Endothelial cell (in vitro differentiated cells): ENCODE measurements at places on chromosomes 16 and 17. TPM values are rescaled to one million over a fixed set of nuclear protein-coding genes. Genes with fewer than 3 reads are reported as not detected.

The NAGS gene
- total RNA-seq, result 1.2 TPM

The DHRS7C gene
- 0.31 TPM for total RNA-seq

The LASP1 gene
- 146 TPM for total RNA-seq

The CHRNE gene
- total RNA-seq, result 1.2 TPM

The KRTAP4-3 gene
- not detected for total RNA-seq

The DOC2B gene
- 0.33 TPM for total RNA-seq

The CLEC19A gene
- not detected for total RNA-seq

GRCh38 chr17:47847341-47848197, 3.4 kb downstream of the SP6 start:
- no peak for DNase-seq

DNA sequence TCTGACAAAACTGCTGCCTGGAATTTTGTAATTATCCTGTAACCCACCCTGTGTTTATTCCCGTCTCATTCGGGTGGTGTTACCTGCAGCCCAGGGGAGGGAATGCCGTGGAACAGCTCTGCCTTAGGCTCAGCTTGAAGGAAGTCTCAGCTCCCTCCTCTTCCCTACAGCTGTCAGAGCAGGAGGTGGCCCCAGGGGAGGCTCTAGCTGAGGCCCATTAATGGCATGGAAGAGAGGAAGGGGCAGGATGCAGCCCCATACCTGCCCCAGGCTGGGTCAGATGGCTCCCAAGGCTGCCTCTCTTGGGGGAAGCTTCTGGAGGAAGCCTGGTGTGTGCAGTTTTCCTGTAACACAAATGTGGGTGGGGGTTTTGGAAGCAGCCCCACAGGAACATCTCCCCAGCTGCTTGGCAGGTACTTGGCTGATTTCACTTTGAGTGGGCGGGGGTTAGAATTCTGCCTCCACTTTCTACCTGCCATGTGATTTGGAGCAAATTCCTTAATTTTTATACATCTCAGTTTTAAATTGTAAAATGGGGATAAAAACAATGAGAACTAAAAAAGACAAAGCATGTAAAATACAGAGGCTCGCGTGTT, 103.9 kb downstream of the MGAT5B start:
- DNase-seq, result no peak

GRCh38 chr17:67218385-67218950, 26.5 kb downstream of the HELZ start:
- no peak for DNase-seq

DNA sequence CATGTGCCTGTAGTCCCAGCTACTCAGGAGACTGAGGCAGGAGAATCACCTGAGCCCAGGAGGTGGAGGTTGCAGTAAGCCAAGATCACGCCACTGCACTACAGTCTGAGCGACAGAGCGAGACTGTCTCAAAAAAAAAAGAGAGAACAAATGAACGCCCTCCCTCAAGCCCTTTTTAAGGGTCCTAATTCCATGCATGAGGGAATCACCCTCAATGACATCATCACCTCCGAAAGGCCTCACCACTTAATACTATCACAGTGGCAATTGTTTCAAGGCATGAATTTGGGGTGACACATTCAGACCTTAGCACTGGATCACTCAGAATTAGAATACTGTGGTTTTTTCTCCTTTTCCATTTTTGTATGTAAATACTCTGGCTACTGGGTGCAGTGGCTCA, 57.8 kb downstream of the CHD9NB start:
- no peak for DNase-seq

DNA sequence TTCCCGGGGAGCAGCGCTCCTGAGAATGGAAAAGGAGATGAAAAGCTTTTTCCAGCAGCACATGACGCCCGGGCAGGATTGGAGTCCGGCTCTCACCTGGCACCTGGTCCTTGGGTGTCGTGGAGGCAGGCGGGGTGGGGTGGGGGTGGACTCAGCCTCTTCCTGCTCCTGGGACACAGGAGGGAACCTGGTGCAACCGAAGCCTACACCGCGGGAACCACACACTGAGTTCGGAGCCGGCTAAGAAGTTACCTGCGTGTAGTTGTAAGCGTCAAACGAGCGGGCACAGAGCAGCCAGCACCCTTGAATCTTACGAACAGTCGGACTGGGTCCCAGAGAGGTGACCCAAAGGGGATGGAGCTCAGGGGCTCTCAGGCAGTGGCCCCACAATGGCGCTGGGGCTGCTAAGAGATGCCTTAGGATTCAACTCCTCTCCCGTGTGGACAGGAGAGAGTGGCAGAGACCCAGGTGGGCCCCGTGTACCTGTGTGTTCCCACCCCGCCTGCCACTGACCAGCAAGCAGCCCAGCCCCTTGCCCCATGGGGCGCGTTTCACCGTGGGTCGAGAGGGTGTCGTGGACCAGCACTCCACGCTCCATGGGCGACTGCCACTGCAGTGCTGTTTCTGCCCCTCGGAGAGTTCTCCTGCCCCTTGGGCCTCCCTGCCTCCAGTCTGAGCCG, 105.8 kb upstream of the METRNL start:
- DNase-seq, result no peak

DNA sequence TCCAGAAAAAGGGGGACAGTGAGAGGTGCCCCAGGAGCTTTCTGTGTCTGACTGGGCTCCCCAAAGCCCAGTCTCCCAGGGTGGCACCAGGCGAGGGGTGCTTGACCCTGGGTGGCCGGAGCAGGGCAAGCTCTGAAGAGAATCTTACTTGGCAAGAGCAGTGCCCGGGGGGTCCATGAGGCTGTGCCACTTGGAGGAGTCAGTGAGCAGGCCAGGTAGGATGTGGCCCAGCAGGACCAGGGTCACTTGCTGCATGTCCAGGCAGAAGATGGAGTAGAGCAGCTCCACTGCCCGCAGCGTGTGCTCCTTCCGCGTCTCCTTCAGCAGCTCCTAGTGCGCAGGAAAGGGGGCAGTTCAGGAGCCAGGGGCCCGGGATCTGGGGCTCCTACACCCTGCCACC, 7.3 kb downstream of the CSF3 start:
- no peak for DNase-seq

DNA sequence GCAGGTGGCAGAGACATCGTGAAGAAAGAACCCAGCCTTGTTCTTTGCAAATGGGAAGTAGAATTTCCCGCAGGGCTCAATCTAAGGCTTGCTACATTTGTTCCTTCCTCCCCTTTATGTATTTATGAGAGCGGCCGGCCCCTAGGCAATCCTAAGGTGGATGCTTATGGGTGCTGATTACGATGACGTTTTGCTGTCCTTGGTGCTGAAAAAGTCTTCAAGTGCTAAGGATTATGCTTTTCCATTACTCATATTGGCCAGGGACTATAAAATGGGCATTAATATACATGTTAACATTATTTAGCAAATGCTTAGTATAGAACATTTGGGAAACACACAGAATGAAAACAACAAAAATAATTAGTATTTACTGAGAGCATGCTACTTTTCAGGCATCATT, 313.3 kb upstream of the XYLT1 start:
- peak; percentile 9 for DNase-seq

GRCh38 chr17:48752399-48753288, 24.1 kb upstream of the HOXB13 start:
- no peak for DNase-seq

- no peak for DNase-seq
These were observed 1.3 kb upstream of the ZNF768 start for GRCh38 chr16:30527635-30528178.

GRCh38 chr17:72268431-72268830, 147.6 kb downstream of the SOX9 start:
- no peak for DNase-seq

GRCh38 chr17:80761110-80761871, 216.7 kb downstream of the RPTOR start:
- DNase-seq, result no peak

DNA sequence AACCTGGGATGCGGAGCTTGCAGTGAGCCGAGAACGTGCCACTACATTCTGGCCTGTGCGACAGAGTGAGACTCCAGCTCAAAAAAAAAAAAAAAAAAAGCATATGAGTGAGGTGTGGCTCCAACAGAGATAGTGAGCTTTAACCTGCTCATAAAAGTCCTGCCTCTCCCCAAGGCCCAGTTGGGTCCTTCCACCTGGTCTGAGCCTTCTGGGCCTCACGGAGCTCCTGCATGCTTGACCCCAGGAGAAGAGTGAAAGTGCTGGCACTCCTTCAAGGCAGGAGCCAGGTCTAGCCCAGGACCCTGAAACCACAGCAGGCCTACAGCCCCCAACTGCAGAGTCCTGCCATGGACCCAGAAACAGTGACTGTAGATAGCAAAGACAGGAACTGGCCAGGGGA, 17.7 kb downstream of the HSD11B2 start:
- DNase-seq, result no peak

- DNase-seq, result no peak
These were observed 95.1 kb upstream of the CDH5 start for GRCh38 chr16:66271074-66272060.

GRCh38 chr17:49695698-49696232, 12.0 kb downstream of the SLC35B1 start:
- no peak for DNase-seq

- no peak for DNase-seq
These were observed 173.0 kb upstream of the GOT2 start for GRCh38 chr16:58906981-58907715.

- no peak for DNase-seq
These were observed 176.3 kb downstream of the HS3ST4 start for GRCh38 chr16:25868106-25868505.

- no peak for DNase-seq
These were observed 39.0 kb downstream of the EMP2 start for GRCh38 chr16:10541366-10541765.

GRCh38 chr16:56312028-56312300, 113.4 kb downstream of the AMFR start:
- no peak for DNase-seq

DNA sequence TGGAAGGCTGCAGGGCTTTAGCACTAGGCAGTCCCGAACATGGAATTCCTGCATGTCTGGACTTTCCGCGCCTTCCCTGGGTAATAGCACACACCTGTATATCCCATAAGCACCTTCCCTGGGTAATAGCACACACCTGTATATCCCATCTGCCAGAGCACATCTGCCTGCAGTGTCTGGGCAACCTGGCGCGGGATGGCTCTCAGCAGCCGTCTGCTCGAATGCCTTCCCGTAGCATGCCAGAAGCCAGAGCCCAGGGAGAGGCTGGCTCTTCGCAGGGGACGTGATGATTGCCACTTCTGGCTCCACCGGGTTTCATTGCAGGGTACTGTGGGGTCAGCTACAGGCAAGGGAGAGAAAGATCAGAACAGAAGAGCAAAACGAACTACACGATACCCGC, 21.3 kb downstream of the MBTPS1 start:
- DNase-seq, result no peak

- DNase-seq, result no peak
These were observed 34.7 kb upstream of the HNF1B start for GRCh38 chr17:37779554-37779953.

GRCh38 chr17:65677932-65678331, 116.5 kb upstream of the AXIN2 start:
- DNase-seq, result no peak

DNA sequence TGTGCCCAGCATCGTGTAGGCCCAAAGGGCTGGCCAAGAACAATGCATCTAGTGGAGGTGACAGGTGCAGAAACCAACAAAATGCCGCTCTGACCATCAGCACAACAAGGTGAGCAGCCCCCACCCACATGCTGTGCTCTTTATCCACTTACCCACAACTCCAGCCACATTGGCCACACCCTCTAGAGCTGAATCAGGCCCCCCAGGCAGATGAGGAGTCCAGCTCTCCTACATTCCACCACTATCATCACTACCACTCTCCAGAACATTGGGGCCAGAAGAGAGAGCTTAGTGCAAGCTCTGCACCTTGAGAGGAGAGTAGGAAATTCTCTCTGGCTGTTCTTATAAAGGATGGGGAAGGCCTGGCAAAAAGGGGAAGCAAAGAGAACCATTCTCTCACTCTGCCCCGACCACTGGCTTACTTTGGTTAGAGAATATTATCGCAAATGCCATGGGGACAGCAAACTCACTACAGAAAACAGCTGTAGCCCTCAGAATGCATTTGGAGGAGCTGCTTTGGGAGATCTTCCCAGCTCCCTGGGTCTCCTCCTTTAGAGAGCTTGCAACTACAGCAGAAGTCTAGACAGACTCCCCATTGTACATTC, 75.0 kb downstream of the TMEM132E start:
- no peak for DNase-seq

GRCh38 chr17:75079023-75079373, 8.8 kb upstream of the SLC16A5 start:
- no peak for DNase-seq

DNA sequence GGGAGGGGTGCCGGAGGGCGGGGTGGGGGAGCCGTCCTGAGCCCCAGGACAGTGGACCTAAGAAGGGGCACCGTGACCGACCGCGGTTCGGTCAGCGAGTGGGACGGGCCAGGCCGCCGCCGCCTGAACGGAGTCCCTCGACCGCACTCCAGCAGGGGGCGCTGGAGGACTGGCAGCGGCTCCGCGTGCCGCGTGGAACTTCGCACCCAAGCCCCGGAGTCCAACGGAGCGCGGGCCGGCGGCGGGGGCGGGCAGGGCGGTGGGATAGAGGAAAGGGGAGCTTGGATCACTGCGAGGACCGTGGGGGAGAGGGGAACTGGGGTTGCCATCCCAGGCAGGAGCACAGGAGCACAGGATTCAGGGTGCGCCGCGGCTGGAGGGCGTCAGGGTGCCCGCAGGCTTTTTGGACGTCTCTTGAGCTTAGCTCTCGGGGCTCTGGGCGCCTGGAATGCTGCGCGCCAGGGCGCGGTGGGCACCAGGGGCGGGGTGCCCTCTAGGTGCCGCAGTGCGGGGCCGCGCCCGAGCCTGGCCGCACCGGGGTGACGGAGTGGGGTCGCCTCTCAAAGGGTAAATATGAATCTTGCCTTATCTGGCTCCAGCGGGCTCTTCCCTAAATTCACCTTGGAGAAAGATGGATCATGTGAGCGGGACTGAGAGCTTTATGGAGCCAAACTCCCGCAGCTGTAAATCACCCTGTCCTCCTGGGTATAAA, 379 bp upstream of the OTOP2 start:
- peak; percentile 82 for DNase-seq

GRCh38 chr17:54950116-54950515, 18.3 kb downstream of the COX11 start:
- DNase-seq, result no peak

GRCh38 chr17:61574542-61575351, 16.3 kb downstream of the NACA2 start:
- DNase-seq, result peak; percentile 17

DNA sequence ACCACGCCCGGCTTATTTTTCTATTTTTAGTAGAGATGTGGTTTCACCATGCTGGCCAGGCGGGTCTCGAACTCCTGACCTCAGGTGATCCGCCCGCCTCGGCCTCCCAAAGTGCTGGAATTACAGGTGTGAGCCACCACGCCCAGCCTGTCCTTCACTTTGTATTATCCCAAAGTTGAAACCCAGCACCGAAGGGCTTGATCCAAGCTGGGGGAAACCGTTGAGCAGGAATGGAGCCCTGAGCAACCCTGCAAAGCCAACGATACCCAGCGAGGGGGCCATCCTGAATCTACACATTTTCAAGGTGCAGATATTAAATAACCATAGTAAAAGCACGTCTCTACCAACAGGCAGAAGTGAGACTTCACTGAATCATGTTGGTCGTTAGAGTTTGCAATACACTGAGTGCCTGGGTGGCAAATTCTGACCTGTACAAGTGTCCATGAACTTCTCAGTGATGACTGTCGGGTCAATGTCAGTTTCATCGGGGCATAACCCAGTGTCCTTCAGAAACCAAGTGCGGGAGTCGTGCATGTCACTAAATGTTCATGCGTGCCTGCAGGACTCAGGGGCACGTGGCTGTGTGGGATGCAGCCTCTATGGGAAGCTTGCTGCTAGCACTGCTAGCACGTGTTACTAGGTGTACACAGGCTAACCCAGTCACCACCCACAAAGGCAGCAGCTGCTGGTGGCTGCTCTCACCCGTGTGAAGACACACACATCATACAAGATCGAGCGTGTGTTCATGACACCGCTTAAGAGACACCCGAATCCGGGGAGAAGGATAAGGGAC, 10.5 kb upstream of the RBFOX3 start:
- DNase-seq, result no peak
